ENCODE measurements at places on chromosomes 2 and 18.

DNA sequence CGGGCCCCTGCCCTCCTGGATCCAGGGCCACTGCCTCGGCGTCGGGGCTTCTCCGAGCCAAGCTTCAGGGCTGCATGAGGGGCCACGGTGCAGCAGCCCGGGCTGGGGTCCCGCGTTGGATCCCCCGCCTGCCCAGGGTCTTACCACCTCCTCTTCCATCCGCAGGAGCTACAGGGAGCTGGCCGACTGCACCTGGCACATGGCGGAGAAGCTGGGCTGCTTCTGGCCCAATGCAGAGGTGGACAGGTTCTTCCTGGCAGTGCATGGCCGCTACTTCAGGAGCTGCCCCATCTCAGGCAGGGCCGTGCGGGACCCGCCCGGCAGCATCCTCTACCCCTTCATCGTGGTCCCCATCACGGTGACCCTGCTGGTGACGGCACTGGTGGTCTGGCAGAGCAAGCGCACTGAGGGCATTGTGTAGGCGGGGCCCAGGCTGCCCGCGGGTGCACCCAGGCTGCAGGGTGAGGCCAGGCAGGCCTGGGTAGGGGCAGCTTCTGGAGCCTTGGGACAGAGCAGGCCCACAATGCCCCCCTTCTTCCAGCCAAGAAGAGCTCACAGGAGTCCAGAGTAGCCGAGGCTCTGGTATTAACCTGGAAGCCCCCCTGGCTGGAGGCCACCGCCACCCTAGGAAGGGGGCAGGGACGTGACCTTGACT, 52.1 kb downstream of the RAMP1 start:
- DNase-seq = no peak

GRCh38 chr2:28088970-28089369, 198.4 kb downstream of the BABAM2 start:
- no peak for DNase-seq

DNA sequence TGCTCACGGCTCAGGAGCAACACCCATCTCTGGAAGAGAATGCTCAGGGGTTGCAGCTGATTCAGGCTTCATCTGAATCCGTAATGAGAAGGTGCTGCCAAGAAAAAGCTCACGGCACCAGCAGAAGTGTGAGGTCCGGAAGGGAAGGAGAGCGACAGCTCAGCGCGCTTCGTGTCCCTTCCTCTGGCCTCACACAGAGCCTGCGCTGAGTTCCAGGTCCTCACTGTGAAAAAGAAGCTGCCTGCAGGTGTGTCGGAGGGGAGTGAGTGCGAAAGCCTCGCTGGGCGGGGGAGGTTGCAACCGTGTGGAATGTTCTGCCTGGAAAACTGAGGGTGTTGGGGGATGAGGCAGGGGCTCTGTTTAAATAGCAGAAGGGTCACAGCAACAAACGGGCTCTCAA, 76.2 kb upstream of the TWIST2 start:
- no peak for DNase-seq

GRCh38 chr2:176585791-176586190, 316.5 kb downstream of the MTX2 start:
- DNase-seq = no peak

- no peak for DNase-seq
These were observed 145.7 kb upstream of the KLF7 start for GRCh38 chr2:207311316-207312005.

DNA sequence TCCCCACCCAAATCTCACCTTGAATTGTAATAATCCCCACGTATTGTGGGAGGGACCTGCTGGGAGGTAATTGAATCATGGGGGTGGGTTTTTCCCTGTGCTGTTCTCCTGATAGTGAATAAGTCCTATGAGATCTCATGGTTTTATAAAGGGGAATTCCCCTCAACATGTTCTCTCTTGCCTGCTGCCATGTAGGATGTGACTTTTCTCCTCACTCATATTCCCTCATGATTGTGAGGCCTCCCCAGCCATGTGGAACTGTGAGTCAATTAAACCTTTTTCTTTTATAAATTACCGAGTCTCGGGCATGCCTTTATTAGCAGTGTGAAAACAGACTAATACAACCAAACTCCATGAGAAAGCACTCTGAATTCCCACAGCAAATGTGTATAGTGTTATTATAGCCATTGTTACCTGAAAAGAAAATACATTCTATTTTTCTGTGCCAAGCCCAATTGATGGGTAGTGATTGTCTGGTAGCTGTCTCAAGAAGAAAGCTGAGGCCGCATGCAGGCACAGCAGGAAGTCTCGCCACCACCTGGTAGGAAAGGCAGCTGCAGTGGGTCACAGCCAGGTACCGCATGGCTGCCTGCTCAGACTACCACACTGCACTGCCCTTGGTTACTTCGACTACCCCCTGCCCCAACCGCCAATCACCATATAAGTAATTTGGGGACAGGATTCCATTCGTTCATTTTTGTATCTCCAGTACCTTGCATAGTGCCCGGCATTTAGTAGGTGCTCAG, 10.3 kb upstream of the ZBTB7C start:
- DNase-seq = no peak

DNA sequence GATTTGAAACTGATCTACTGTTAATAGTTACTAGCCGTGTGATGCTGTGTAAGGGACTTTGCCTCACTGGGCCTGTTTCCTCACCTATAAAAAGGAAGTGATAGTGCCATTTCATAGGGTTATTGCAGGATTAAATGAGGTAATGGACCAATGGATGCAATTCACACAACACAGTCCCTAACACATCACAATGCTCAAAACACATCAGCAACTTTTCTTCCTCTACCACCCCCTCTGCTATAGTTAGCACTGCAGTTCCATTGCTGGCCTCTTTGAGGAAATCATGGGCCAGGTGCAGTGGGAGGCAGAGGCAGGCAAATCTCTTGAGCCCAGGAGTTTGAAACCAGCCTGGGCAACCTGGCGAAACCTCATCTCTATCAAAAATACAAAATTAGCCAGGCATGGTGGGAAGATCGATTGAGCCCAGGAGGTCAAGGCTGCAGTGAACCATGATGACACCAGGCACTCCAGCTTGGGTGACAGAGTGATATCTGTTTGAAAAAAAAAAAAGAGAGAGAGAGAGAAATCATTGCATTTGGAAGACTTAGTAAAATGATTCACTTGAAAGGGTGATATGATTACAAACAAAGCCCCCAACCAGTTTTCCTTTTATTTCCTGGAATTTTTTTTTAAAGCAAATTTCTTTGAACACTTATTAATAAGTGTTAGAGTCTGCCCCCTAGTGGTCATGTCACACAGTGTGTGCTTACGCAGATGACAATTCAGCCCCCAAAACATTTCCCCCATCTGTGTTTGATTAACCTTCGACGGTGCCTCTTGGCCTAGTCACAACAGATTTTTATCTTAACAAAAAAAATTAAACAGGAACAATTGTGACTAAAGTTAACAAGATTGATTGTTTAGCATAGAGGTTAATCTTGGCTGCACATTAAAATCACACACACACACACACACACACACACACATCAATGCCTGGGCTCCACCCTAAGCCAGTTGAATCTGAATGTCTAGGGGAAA, 88.6 kb upstream of the BCL11A start:
- no peak for DNase-seq

DNA sequence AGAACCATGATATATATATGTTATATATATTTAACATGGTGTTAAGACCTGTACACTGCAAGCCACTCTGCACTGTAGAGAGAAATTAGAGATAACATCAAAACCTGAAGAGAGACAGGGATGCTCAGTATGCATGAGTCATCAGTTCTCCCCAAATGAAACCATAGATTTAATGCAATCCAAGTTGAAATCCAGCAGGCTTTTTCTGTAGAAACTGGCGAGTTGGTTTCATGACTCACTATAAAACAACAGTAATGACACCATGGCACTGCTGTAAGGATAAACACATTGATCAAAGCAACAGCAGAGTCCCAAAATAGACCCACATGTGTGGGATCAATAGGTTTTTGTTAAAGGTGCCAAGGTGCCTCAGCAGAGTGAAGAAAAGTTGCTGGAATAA, 65.8 kb downstream of the RTP5 start:
- no peak for DNase-seq

DNA sequence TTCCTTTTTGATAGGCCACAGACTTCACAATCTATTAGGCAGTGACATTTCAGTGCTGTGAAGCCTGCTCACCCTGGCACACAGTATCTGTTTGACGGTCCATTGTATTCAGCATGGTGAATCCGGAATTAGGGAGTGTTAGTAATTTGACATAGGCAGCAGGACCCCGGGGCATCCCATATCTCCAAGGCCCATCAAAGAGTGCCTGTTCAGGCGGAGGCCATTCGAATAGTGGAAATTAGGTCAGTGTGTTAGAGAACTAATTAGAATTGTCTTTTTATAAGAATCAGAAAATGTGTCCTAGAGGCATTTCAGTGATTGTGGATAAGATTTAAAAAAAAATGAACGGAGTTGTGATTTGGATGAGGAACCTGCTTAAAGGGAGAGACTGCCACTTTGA, 818.8 kb upstream of the SOX11 start:
- no peak for DNase-seq

DNA sequence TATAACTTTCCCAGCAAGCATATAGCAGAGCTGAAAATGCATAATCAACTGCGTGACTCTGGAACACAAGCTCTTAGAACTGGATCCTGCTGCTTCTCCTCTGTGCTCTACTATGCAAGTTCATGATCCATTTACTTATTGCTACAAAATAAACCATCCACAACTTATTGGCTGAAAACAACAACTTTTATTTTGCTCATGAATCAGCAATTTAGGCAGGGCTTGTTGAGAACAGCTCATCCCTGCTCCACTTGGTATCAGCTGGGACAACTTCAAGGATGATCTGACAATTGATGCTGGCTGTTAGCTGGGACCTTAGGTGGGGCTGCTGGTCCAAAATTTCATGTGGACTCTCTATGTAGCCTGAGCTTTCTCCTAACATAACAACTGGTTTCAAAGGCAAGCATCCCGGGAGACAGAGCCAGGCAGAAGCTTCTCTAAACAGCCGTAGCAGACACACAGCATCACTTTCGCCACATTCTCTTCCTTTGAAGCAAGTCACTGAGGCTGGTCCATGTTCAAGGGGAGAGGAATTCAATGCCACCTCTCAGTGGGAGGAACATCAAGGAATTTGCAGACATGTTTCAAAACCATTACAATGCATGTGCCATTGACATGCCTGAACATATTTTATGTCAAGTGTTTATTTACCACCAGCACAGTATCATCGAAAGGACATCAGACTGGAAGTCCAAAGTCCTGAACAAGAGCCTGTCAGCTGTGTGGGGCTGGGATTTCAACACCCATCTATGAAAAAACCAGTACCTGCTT, 153.1 kb upstream of the PKDCC start:
- no peak for DNase-seq

GRCh38 chr18:79476031-79476917, 80.5 kb downstream of the NFATC1 start:
- no peak for DNase-seq

DNA sequence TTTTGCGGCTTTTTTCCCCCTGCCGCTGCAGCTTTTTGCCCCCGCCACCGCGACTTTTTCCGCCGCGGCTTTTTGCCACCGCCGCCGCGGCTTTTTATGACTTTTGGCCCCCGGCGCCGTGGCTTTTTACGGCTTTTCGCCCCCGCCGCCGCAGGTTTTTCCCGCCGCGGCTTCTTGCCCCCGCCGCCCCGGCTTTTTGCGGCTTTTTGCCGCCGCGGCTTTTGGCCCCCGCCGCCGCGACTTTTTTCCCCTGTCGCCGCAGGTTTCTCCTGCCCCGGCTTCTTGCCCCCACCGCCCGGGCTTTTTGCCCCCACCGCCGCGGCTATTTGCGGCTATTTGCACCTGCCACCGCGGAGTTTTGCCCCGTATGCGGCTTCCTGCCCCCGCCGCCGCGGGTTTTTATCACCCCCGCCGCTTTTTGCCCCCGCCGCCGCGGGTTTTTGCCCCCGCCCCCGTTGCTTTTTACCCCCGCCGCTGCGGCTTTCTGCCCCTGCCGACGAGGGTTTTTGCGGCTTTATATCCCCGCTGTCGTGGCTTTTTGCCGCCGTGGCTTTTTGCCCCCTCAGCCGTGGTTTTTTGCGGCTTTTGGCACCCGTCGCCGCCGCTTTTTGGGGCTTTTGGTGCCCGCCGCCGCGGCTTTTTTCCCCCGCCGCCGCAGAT, 2750.9 kb downstream of the RPIA start:
- no peak for DNase-seq

DNA sequence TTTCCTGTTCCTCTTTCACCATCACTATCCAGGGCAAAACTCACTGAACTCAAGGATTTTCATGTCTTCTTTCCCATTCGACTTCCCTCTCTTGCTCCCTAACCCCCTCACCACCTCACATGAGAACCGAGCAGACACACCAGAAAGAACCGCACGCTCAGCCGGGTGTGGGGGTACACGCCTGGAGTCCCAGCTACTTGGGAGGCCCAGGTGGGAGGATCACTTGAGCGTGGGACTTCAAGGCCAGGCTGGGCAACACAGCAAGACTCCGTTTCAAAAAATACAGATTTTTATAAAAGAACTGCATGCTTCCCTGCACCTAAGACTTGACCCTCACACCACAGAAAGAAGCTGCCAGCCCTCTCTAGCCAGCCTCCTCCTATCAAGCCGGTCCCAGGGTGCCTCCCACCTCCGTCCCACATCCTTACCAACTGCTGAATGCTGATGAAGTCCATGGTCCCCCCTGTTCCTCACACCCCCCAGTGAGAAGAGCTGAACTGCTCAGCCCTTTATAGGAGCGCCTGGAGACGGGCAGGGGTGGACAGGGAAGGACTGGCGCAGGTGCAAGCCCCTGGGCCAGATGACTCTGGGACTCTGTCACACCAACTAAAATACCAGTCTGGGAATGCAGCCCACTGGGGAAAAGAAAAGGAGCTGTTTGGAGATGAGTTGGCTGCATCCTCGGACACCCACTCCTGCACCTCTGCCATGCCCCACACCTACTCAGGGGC, at the start of gene ANKRD23:
Gene ANKRD23, minus strand, starts transcription at position 484 of the 731 bp plus-strand sequence. Its CDS starts 29 bp downstream, at position 455.
- DNase-seq = no peak

DNA sequence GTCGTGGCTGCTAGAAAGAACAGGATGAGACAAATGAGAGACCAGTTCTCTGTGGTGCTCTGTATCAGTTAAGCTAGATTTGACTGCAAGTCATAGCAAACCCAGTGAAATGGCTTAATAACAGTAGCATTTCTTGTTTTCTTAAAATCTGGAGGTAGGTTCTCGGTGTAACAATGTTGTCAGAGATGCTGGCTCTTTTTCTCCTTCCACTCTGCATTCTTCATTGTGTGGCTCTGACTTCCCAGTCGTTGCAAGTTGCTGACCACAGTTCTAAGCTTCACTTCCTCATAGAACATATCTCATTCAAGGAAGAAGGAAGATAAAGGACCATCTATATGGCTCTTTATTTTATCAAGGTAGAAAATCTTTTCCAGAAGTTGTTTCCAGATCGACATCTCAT, 7.9 kb upstream of the CKAP2L start:
- no peak for DNase-seq

GRCh38 chr2:176488431-176488830, 219.2 kb downstream of the MTX2 start:
- DNase-seq = no peak
